ENCODE measurements at places on chromosomes 4 and X. TPM values are rescaled to one million over a fixed set of nuclear protein-coding genes. Genes with fewer than 3 reads are reported as not detected.

Gene VGLL1
- 0.78 TPM for total RNA-seq

Gene UGT2B11
- total RNA-seq = 26.2 TPM

Gene TMEM154
- 2.2 TPM for total RNA-seq

Gene SRPK3
- 5.8 TPM for total RNA-seq

Gene UGT2B15
- 826 TPM for total RNA-seq

Gene UGT2B17
- 4.9 TPM for total RNA-seq

DNA sequence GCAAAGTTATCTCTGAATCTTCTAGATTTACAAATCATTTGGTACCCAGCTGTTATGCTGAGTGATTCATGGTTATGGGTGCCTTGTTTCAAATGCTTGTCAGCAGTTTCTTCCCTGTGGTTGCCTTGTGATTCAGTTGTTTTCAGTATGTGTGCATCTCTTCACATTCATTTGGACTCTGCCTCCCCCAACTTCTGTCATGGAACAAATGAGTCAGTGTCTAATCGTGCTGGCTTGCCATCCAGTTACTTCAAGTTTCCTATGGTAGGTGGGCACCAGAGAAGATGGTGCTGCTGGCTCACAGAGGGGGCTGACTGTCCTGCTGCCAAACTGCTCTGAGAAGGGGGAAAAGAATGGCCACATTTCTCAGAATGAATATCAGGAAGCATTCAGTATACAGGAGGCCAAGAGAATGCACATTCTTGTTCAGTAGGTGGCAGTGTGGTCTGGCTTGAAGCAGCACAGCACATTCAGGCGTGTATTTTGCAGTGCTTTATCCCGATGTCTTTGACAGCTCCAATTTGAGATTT is 260.9 kb downstream of the GLUD2 start:
- DNase-seq = peak; percentile 12

- no peak for DNase-seq
These were observed 58.2 kb downstream of the WWC2 start for GRCh38 chr4:183157215-183157614.

DNA sequence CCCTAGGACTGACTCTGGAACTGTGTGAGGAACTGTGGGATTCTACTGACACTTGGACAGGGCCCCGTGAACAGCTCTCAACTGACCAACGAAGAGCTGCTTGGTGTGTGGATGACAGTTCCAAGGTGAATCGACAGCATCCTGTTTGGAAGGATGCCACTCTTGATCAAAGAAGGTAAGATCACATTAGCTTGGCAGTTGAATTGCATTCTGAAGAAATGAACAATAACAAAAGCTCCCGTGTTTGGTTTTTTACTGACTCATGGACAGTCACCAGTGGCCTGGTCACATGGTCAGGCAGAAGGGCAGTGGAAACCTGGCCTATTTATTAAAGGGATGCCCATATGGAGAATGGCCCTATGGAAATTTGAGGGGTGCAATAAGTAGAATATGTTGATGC is 33.1 kb upstream of the GPR34 start:
- no peak for DNase-seq

GRCh38 chr4:104868958-104869357 is 277.7 kb upstream of the TET2 start:
- DNase-seq = no peak

- no peak for DNase-seq
These were observed 136.3 kb downstream of the MGST2 start for GRCh38 chr4:139801895-139802294.

GRCh38 chr4:140640150-140640748 is 71.5 kb upstream of the UCP1 start:
- DNase-seq = no peak

GRCh38 chr4:25913056-25913850 is 767 bp upstream of the SMIM20 start:
- DNase-seq = peak; percentile 28

- peak; percentile 78 for DNase-seq
These were observed 98.4 kb downstream of the ZNF674 start for GRCh38 chrX:46446727-46447378.

- no peak for DNase-seq
These were observed 2.3 kb downstream of the HAUS7 start for GRCh38 chrX:153468008-153468580.

Gene PITX2
- total RNA-seq = 4.2 TPM

- no peak for DNase-seq
These were observed 32.9 kb upstream of the SH3D19 start for GRCh38 chr4:151358266-151358665.

DNA sequence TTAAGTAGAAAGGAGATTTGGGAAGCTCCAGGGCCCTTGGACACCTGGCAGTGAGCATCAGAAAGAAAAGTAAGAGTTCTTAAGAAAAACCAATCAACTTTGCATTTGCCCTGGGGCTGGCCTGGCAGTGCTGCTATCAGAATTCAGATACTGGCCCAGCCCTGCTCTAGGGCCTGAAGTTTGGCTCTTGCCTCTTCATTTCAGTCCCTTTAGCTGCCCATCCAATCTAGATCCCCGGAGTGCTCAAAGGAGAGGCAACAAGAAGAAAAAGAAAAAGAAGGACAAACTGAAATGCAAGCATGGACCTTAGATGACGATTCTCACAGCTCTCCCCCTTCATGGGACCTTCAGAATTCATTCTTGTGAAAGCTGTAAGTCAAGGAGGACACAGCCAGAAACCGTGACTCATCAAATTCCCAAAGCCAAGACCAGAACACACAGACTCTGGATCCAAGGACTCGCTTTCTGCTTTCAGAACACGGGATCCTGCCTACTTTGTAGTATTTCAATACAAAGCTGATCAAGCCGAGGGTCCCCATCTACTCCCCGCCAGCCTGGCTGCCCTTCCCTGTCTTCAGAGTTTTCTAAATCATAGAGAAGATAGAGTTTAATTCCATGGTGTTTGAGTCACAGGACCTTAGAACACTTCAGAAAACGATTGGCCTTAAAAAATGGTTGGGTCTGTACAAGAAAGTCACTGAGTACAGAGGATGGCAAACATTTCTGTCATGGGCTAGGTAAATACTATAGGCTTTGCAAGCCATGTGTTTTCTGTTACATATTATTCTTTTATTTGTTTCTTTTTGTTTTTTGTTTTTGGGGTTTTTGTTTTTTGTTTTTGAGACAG is 103.7 kb downstream of the RBM47 start:
- peak; percentile 50 for DNase-seq

Gene AMTN
- not detected for total RNA-seq

Gene ASB12
- total RNA-seq = 0.14 TPM

DNA sequence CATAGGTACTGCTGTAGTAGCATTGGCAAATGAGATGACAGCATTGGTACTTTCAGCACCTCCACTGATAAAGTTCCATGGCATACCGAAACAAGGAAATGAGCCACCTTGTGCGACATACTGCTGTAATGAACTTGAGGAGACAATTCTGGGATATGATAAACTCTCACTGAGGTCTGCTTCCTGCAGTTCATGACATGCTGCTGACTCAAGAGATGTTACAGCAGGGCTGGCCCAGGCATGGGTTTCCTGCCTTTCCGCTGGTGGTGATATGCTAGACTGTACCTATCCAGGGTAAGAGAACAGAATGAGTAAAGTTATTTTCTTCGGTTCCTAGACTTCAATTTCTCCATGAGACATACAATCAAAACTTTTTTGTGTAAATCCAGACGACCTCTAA is 17.1 kb downstream of the BEND2 start:
- DNase-seq = no peak

DNA sequence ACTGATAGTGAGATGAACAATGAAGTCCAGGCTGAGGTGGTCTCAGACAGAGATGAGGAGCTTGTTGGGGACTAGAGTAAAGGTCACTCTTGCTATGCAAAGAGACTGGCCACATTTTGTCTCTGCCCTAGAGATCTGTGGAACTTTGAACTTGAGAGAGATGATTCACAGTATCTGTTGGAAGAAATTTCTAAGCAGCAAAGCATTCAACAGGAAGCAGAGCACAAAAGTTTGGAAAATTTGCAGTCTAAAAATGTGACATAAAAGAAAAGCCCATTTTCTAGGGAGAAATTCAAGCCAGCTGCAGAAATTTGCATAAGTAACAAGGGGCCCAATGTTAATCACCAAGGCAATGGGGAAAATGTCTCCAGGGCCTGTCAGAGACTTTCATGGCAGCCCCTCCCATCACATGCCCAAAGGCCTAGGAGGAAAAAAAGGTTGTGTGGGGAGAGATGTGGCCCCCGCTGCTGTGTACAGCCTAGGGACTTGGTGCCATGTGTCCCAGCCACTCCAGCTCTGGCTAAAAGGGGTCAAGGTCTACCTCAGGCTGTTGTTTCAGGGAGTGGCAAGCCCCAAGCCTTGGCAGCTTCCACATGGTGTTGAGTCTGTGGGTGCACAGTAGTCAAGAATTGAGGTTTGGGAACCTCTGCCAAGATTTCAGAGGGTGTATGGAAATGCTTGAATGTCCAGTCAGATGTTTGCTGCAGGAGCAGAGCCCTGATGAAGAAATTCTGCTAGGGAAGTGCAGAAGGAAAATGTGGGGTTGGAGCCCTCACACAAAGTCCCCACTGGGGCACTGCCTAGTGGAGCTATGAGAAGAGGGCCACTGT is 262.8 kb downstream of the DKK2 start:
- no peak for DNase-seq

DNA sequence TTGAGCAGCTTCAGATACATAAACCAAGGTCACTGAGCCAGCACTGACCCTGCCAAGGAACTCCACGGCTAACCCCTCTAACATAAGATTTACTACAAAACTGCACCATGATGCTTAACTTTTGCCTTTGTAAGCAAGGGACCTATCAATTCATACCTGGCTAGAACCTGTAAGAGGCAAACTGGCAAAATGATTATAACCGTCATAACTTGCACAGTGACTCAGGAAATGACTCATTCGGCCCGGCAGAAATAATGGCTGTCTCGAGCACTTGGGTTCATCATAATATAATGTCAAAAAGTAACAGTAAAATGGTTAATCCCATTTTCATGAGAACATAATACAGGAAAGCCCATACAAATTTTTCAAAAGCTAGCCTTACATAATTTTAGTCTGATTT is 17.2 kb downstream of the RASGEF1B start:
- no peak for DNase-seq

Gene PRKG2
- 0.58 TPM for total RNA-seq
